CD4-positive, alpha-beta T cell treated with Interleukin-17A for 4 hours (primary cell): ENCODE measurements at places on chromosomes 6 and 20.

- no peak for DNase-seq
These were observed 237.0 kb downstream of the NFATC2 start for GRCh38 chr20:51305316-51306052.

DNA sequence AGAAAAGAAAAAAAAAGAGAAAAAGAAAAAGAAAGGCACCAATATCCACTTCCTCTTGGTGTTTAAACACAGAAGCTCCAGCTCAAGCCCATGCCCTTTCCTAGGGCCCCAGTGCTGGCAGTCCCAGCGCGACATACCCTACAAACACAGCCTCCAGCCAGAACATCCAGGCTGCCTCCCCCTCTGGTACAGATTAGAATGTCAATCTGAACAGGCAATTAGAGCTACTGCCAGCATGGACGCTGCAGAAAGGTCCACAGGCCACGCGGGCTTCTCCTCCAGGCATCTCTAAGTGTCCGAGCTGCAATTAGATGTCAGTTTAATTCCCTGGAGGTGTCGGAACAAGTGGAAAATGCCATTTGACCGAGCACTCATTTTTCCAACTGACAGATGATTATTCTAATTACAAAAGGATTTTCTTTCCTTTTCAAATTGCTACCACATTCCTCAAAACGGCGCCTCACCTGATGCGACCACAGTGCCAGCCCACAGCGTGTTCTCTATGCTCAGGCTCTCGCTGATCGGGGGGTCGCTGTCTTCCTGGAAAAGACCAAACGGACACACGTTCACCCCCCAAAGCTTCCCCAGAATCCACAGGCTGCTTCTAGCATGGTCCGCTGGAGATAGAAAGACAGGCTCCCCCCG lies 79.5 kb downstream of the ATP9A start:
- DNase-seq = no peak

DNA sequence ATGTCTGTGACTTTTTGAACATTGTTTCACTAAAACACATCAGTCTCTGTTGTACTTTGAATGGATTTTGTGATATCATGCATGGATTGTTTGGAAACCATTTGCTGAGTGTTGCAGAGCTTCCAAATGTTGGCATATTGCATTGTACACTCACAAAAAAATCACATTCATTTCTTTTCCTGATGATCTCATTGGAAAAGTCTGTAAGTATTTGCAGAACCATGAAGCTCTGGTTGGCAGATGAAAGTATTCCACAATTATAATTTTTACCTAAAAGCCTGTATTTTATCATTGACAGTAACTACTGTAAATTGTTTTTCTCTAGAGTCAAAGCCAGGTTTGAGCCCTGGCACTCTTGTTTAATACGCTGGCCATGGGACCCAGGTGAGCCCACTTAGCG lies 42.1 kb downstream of the VAPB start:
- DNase-seq = no peak

- no peak for DNase-seq
These were observed 29.0 kb downstream of the CD83 start for GRCh38 chr6:14146506-14147096.

DNA sequence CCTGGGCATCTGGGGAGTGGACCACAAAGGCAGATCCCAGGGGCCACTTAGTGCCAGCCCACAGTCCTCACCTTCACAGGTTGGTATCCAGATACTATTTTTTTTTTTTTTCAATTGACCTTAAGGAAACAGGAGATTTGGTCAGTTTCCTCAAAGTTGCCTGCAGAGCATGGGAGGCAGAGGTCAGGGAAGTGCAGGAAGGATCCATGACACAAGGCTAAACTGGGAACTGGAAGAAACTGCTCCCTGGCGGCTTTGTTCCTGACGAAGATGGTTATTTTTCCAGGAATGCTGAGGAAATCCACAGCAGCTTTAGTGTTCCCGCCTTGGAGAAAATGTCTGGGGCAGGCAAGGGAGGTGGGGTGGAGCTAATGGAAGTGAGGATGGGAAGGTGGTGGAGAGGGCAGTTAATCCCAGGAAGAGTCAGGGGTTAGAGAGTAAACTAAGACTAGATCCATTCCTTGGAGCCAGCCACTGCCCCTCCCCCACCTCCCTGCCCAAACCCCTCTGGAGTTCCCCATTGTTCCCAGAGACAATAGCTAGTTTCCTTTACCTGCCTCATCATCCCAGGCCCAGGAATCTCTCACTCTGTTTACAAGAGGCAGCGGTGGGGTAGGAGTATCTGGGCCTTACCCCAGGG lies 14.3 kb upstream of the MYMX start:
- DNase-seq = no peak

DNA sequence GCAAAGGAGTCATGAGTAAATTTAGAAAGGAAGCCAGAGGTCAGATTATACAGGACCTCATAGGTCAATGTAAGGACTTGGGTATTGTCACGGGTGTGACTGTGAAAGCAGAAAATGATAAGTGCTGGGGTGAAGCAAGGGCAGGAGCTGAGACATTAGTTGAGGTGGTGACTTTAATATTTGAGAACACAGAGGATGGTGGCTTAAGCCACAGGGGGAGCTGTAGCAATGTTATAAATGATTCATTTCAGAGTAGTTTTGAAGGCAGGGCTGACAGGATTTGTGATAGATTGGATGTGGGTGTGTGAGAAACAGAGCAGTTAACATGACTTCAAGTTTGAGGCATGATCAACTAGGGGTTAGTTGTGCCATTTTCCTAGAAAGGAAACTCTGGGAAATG lies 659.9 kb downstream of the EPM2A start:
- no peak for DNase-seq

DNA sequence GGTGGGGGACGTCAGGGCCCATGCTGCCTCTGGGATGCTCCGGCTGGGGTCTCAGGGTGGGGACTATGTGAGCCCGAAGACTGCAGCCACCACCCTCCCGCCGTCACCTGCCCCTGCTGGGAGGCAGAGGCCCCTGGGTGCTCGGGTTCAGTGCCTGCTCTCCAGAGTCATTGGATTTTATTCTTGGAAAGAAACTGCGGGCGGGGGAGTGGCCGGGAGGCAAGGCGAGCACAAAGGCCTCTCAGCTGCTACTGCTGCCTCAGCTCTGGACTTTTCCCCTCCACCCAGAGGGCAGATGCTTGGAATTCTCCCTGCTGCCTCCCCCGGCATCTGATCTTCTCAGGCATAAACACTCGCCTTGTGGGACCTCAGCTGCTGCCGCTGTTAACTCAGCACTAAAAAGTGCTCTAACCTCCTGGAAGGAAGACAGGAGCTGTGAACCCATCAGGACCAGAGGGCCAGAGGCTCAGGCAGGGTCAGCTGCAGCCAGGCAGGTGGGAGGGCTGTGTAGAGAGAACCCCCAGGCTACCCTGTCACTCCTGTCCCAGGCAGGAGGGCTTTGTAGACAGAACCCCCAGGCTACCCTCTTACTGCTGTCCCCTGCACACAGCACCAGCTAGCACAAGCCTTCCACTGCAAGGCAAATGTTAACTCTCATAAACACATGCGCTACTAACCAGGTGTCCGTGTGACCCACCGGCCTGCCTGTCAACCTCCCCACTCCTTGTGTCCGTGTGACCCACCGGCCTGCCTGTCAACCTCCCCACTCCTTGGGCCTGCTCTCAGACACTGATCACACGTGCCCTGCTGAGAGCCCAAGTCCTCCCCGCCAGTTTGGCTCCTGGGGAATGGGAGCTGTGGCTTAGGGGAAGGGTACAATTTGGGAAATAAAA lies 9.4 kb upstream of the FRMD1 start:
- no peak for DNase-seq

DNA sequence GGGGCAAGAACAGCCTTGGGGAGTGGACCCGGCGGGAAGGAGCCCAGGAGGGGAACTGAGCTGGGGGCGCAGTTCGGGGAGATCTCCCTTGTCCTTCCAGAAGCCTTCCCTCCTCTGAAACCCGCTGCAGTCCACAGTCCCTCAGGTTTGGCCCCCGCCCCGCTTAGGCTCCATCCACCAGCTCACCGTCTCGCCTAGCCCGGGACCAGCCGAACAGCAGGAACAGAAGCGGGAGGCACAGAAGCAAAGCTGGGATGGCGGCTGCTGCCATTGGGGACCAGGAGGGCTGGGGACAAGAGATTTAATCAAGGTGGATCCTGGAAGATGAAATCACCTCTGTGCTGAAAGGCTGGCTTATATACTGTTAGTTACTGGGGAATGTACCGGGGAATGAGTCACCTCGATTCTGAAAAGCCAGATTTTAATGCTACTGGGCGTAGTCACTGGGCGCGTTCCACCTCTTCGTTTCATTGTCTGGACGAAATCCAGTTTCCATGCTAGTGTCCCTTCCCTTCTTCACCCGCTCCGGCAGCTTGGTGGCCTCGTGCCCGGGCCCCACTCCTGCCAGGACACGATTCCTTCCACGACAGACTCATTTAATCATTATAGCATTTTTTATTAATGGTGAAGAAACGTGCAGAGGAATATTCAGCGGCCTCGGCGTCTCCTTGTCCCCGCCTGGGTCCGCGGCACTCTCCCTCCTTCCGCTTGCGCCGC lies at the start of gene RAET1L:
RAET1L (minus strand) TSS at position 332 of the 717 bp plus-strand sequence; CDS start at position 271, 61 bp downstream.
- no peak for DNase-seq

DNA sequence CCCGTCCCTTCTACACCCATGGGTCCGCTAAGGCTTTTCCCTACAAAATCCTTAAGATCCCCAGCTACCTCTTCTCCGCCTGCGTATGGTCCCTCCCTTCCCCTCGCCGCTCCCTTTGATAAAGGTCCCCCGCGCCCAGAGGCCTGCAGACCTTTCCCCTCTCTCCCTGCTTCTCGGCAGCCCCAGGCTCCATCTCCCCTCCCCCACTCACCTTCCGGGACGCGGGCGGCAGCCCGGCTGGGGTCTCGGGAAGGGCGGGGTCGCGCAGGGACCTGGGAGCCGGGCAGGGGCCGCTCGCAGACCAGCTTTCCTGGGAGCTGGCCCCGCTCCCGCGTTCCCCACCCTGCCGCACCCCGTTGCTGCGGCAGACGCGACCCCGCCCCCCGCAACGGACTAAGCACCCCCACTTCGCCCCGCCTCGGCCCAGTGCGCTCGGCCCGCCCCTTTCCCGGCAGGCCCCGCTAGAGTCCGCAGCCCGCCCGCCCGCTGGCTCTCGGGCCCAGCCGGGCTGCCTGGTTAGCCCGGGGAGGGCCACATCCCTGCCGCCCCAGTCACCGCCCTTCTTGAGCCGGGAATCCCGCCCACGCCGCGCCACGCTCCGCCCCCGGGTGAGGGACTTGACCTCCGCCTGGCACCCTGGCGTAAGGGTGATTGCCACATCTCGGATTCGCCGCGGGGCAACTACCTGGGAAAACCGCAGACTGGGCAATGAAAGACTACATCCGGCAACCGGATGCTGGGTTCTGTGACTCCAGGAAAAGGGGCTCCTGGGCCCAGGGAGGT lies at the start of gene FLOT1:
FLOT1 (minus strand) TSS at position 372 of the 783 bp plus-strand sequence. CDS start 498 bp downstream, outside the sequence.
- DNase-seq = peak; percentile 88

DNA sequence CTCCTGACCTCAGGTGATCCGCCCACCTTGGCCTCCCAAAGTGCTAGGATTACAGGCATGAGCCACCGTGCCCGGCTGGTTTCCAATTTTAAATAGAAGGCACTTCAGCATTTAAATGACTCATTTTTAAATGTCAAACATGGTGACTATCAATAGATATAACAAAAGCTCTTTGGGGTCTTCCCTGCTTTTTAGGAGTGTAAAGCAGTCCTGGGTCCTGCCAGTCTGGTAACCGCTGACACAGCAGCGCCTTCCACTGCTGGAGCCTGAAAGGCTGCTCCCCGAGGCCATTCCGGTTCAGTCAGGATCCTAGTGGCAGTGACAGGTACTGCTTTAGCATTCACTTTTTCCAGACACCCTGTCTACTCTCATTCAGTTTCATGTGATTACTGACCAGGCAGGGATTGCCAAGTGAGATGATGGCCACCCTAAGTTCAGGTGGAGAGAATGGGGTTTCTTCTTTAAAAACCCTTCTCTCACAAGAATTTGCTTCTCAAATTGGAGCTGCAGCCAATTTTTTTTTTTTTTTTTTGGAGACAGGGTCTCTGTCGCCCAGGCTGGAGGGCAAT lies 5.1 kb downstream of the DIDO1 start:
- DNase-seq = peak; percentile 70

GRCh38 chr6:146050168-146050567 lies 21.3 kb downstream of the GRM1 start:
- no peak for DNase-seq

GRCh38 chr20:4138056-4138455 lies 122.7 kb upstream of the RNF24 start:
- no peak for DNase-seq

- no peak for DNase-seq
These were observed 157.8 kb downstream of the SYCP2 start for GRCh38 chr20:59775687-59776055.

DNA sequence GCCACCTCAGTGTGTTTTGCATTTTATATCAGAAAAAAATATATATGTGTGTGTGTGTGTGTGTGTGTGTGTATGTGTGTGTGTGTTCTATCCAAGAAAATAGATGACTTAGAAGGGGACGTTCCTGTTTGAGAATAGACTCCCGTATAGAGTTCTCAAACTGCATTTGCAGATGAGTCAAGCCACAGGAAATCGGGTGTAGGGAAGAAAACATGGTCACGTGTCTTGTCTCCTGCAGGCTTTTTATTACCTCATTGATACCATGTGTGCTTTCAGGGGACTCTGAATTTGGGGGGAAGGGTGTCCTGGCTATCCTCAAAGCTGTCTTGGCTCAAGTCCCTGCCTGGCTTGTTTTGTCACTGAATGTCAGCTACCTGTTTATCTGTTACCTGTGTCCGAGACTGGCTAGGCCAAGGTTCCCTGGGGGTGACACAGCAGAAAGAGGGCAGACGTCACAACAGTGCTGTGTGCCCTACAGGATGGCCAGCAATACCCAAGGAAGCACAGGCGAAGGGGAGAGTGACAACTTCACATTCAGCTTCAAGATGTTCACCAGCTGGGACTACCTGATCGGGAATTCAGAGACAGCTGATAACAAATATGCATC lies 55.7 kb upstream of the NOP56 start:
- no peak for DNase-seq

GRCh38 chr20:63698739-63699465 lies 2.5 kb downstream of the TNFRSF6B start:
- DNase-seq = peak; percentile 31

- DNase-seq = no peak
These were observed 210.5 kb upstream of the SHLD1 start for GRCh38 chr20:5539691-5540090.

DNA sequence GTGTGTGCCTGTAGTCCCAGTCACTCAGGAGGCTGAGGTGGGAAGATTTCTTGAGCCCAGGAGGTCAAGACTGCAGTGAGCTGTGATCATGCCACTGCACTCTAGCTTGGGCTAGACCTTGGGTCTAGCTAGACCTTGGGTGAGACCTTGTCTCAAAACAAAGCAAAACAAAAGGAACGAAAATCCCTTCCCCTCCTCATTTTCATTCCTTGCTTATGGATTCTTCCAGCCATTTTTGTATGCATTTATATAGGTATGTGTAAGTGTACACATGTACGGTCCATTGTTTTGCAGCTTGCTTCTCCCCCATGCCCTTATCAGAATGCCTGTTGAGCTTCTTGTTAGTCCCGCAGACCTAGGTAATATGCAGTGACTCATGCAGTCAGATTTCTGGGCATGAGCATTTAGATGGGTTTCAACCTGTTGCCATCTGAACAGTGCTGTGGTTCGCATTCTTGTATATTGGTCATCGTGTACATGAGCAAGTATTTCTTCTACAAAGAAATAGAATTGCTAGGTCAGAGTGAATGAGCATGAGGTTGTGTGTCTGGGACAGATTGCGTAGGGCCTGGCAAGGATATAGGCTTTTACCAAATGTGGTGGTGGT lies 73.2 kb downstream of the ATRN start:
- DNase-seq = no peak
